ENCODE measurements at places on chromosomes 16 and 17.

DNA sequence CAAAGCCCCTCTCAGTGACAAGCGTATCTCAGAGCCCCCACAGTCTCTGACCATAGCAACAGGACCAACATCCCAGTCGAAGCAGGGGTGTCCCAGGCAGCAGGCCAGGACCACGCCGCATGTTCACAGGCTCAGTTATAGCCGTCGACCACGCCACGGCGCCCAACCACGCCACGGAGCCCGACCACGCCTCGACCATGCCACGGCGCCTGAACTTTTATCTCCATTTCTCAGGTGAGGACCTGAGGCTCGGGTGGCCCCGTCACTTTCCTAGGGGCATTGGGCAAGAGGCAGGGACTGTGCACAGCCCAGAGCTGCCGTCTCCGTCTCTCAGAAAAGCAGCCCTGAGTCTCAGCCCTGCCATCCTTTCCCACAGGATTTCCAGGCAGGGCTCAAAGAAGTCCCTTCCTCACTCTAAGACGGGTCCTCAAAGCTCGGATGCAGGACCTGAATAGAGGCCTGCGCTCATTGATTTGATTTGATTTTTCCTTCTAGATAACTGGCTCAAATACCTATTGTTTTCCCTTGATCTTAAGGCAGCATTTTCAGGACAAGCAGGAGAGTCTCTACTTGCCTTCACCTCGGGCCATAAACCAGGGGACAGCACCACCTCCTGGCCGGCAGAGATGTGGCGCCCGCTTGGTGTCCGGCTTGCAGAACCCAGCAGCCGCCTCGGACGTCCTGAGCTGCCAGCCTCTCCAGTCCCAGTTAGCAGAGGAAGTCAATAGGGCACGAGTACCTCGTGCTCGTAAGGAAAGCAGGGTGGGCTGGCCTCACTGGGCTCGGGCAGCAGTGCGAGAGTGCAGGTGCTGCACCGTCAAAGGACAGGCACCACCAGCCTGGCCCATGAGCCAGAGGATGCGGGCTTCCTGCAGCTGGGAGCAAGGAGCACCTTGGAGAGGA is 38.8 kb downstream of the C16orf95 start:
- DNase-seq = peak; percentile 84

- no peak for DNase-seq
Observed at GRCh38 chr17:52209507-52209906, 51.0 kb upstream of the CA10 start.

DNA sequence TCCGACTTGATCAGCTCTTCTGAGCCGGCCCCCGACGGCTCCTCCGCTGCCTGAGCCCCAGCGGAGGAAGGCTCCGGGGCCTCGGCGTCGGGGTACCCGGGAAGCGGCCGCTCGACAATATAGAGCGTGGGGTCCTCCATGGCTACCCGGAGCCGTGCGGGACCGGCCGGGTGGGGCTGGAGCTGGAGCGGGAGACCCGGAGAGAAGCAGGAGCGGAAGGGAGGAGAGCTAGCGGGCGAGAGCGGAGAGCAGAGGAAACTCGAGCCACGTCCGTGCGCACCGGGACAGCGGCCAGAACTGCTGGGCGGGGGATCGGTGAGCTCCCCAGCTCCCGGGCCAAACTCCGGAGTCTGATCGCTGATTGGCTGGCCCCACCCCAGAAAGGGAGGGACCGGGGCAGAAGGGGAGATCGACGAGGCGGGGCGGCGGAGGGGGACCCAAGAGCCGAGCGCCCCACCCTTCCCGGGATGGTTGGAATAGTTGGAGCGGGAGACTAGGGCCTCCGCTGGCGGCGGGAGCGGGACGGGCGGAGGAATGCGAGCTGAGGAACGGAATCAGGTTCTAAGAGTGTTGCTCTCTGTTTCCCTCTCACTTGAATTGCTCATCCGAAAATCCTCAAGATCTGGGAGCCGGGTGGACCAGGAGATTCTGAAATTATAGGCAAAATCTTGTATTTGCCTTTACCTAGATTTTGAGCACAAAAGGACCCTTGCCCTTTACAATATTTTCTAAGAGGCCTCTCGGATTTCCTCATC is at the start of gene CAVIN1:
CAVIN1 (minus strand) TSS at position 299 of the 755 bp plus-strand sequence; CDS start at position 140, 159 bp downstream.
- peak; percentile 86 for DNase-seq

GRCh38 chr16:27245276-27246172 is 23.0 kb downstream of the NSMCE1 start:
- peak; percentile 63 for DNase-seq

GRCh38 chr17:57424777-57425188 is 168.5 kb downstream of the MSI2 start:
- DNase-seq = no peak

DNA sequence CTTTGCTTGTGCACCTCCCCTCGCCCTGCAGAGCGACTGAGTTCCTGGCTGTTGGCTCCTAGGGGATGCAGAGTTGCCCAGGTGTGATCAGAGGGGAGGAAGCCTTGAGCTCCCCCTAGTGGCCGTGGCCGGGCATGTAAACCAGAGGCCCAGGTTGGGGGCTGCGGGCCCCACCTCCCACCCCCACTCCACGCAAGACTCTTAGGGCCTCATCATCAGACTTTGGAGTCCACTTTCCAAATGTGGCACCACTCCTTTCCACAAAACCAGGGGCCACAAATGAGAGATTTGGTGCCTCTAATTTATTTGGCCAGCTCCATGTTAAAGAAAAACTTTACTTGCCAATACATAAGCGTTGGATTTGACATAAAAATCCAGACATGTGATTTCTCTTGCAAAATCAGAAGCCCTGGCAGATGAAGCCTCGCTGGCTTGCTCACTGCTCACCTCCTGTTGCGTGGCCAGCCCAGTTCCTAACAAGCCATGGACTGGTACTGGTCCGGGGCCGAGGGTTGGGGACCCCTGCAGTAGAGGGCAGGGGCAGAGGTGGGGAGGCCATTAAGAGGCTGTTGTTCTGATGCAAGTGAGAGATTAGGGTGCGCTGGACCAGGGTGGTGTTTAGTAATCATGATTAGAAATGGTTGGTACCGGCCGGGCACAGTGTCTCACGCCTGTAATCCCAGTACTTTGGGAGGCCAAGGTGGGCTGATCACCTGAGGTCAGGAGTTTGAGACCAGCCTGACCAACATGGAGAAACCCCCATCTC is 28.7 kb upstream of the GAS7 start:
- peak; percentile 54 for DNase-seq

DNA sequence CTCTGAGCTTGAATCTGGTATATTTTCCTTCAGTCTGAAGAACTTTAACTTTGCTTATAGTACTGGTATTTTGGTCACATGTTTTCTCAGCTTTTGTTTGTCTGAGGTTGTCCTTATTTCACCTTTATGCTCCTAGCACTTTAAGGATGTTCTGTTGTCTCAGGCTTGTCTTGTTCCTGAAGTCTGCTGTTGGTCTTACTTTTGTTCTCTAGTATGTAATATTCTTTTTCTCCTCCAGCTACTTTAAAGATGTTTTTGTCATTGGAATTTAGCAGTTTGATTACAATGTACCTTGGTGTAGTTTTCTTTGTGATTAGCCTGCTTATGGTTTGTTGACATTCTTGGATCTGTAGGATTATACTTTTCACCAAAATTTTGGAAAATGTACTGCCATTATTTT is 23.6 kb downstream of the RPTOR start:
- no peak for DNase-seq

- DNase-seq = peak; percentile 24
Observed at GRCh38 chr17:33667052-33667509, 374.0 kb upstream of the ASIC2 start.

Data from hematopoietic multipotent progenitor cell treated with erythropoietin and hydrocortisone succinate and interleukin-3 and kit ligand, for 4 days (in vitro differentiated cells).